ENCODE measurements at places on chromosomes 2 and 18.

GRCh38 chr2:2146969-2147900 lies 183.8 kb downstream of the MYT1L start:
- DNase-seq, result no peak

DNA sequence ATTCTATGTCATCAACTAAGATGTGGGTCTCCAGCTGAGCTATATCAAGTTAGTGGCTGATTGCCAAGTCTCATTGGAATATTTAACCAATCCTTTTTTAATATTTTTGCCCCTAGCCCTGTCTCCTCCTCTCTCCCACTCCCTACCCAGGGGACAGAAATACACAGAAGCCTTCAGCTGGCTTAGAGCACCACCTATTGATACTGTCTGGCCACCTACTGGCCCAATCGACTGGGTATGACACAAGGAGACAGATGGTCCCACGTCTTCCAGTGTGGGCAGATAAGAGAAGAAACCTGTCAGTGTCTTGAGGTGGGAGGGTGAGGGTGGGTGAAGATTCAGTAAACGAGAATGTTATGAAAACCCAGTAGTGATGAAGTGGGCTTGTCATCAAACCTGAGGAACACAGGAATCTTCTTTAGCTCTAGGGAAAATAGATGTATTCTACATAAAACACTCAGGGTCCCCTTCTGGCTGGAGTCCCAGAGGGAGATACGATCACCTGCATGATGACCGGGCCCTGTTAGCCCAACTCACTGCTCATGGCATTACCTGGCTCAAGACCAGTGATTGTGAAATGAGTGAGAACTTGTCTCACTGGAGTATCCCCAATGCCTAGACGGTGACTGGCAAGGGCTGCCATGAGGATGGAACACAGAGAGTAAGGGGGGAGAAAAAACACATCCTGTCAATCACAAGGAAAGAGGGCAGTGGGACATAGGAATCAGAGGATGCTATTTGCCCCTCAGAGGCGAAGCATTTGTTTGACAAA lies 26.7 kb downstream of the POLR1A start:
- DNase-seq, result no peak

DNA sequence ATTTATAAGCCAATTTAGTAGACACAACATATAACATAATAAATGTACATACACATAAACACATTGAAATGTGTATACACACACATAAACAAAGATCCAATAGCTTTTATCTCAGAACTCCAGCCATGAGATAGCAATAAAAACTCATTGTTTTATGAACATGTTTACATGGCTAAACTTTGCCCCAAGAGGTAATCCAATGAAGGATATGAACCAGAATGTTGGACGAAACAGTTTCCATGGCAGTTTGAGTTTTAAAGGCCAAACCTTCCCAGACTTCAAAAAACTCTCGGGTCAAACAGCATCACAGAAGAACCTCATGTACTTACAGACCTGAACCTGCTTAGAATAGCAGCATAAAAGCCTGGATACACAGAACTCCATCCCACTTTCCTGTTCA lies 97.2 kb upstream of the WDR75 start:
- DNase-seq, result no peak

GRCh38 chr2:138244501-138244925 lies 257.1 kb upstream of the SPOPL start:
- no peak for DNase-seq

- DNase-seq, result no peak
These were observed 162.1 kb upstream of the XIRP2 start for GRCh38 chr2:166725927-166726924.

DNA sequence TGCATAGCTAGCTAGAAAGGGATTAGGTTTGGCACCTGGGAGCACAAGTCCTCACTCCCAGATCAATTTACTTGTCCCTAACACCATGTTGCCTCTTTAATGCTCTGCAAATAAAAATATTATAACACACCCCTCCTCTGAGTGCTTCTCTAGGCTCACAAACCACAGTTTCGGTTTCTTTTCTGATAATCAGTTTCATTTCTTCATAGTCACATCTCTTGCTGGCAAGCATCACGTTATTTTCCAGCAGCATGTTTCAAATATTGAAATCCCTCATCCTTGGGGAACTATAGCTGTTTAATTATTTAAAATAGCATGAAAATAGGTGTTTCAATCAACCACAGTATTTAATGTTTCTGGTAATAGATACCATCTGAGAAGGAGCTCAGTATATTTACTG lies 13.9 kb upstream of the SMCHD1 start:
- DNase-seq, result no peak

- DNase-seq, result no peak
These were observed 137.0 kb downstream of the NCKAP5 start for GRCh38 chr2:133431289-133431688.

- DNase-seq, result no peak
These were observed 486.8 kb downstream of the PARD3B start for GRCh38 chr2:205032093-205032551.

DNA sequence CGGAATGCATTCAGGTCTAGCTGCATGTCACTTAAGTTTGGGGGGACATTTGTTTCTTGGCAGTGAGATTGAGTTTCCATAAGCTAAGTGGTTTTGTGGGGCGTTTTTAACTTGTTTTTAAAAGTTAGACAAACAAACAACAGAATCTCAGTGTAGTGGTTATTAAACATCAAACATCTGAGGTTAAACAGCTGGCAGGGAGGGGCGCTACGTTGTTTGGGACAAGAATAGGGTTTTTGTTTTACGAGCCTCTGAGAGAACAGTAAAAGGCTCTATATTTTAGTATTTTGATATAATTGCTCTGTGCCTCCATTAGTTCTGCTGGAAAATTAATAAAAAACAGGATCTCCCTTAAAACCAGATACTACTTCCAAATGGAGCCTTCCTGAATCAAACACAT lies 41.6 kb upstream of the TMEM177 start:
- DNase-seq, result no peak

- DNase-seq, result no peak
These were observed 392.3 kb upstream of the ZEB2 start for GRCh38 chr2:144912206-144912605.

DNA sequence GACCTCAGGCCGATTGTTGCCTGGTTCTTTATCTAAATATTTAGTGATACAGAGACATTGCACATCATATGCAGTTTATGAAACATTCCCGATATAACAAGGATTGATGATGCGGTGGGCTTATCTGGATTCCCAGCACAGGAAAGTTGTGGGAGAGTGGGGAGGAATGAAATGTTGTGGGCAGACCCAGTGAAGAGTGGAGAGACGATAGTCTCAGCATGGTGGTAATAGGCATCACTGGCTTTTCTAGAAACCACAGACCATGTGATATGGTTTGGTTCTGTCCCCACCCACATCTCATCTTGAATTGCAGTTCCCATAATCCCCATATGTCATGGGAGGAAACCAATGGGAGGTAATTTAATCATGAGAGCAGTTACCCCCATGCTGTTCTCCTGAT lies 34.8 kb upstream of the RND3 start:
- no peak for DNase-seq

DNA sequence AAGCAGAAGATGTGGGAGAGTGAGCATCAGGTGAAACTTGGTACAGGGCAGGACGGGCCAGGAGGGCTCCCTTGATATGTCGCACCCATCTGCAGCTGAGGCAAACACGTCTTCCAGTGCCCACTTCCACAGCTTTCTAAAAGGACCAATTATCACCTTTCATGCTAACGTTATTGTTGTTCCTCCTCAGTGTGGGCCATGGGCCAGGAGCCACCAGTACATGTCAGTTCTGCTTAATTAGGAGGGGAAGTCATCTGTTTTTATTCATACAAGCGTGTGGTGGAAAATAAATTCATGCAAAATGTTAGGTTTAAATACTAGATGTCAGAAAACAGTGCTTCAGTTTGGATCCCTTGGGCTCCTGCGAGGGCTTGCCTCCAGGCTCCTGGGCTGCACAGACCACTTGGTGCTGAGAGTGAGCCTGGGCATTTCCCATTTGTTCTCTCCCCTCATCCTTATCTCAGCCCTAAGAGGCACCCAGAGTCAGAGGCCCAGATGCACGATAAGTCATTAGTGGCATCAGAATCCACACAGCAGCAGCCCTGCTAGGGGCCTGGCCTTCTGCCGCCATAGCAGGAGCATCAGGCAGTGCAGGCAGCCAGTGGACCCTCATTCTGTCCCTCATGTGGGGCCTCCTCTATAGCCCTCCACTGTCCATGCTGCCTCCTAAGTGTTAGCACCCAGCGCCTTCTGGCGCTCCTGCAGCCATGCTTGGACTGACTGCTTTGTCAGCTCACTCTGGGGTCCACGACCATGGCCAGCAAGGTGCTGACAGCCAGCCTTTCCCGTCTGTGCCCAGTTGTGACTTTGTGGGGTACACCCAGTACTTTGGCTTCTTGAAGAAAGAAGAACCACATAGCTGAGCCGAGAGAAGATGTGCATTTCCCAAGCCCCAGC lies 539.8 kb upstream of the RAB6C start:
- no peak for DNase-seq

DNA sequence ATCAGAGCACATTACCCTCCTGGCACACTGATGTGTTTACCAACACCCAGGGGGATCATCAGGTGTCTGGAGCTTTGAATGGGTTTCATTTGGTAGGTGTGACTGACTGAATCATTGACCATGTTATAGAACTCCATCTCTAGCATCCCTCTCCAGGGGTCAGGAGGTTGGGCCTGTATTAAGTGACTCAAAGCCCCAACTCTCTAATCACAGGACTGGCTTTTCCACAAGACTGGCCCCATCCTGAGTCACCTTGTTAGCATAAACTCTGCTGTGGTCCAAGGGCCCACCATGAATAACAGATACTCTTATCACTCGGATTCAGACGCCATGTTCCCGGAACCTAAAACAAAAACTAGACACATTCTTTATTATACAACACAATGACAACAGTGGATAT lies 125.9 kb upstream of the NDUFV2 start:
- no peak for DNase-seq

DNA sequence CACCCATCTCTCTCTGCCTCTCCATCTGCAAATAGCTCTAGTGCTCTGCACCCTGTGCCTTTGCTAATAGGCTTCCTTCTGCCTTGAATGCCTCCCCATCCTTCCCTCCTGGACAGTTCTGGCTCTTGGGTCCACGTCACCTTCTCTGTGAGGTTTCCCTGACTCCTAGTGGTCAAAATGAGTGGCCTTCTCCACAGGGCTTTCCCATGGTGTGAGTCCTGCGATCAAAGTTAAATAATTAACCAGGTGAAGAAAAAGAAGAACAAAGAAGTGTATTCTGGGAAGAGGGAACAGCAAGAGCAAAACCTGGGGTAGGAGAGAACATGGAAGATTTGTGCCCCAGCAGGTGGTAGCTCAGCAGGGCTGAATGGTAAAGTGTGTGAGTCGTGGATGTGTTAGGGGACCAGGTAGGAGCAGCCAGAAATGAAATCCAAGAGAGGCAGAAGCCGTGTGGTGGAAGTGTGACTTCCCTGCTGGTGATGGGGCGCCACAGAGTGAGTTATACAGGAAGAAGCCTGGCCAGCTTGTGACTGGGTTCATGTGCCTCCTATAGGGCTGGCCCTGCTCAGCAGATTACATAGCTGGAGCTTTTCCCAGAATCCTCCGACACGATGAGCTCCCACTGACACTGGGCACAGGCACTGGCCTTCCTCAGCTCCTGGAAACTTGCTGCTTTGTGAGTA lies 93.8 kb upstream of the LDAH start:
- no peak for DNase-seq

- no peak for DNase-seq
These were observed 294.8 kb upstream of the NRP2 start for GRCh38 chr2:205387350-205388055.

- DNase-seq, result no peak
These were observed 59.2 kb downstream of the PIEZO2 start for GRCh38 chr18:11089931-11090715.

- no peak for DNase-seq
These were observed 138.0 kb upstream of the GLI2 start for GRCh38 chr2:120597595-120598193.

DNA sequence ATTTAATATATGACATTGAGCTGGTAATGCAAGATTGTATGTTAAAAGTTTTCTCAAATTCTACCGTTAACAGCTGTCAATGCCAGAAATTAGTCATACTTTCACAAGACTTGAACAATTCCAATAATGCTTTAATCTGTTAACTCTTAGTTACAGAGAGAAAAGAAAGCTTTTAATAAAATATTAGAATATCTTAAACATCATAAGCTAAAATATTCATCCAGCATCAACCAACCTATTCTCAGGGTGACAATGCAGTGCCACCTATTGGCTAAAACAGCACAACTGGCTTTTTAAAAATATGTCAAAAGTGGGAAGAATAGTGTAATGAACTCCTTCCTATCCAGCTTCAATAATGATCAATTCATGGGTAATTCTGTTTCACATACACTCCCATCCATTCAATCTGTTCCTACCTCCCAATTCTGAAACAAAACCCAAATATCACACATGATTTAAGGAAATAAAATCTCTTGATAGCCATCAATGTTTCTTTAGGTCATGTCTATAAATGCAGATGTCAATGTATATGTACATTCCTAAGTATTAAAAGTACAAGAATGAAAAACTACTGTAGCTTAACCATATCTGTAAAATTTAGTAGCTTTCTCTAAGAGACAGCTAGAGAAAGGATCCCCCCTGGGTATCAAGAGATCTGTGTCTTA lies 79.8 kb upstream of the CCDC141 start:
- no peak for DNase-seq

DNA sequence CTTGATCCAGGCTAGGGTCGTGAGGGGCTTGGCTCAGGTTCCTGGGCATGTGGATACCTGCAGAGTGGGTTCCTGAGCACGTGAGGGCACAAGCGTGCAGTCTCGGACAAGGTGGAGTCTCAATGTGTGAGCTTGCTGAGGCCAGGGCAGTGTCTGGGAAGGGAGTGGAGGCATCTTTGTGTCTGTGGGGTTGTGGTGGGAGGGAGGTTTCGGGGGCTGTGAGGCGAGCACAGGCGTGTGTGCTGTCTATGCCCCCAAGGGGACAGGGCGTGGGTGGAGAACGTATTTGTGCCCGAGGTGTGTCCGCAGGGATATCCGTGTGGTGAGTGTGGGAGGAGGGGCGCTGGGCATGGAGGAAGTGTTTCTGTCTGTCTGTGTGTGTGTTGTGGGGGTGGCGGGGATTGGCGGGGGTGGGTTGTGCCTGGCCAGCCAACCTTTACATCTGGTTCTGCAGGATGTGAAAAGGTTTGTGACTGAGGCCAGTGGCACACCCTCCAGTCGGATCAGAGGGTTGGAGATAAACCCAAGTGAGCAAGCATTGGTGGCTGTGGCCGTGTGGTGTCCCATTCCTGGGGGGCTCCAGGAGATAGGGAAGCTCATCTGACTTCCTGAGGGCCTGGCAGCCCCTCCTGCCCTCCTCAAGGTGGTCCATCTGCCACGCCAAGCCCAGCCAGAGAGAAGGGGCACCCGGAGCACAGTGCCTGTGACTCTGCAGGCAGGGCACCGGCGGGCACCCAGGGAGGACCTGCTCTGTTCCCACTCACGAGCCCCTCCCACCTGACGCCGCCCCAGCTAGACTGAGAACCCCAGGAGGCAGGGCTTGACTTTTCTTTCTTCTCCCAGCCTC lies 57.1 kb downstream of the ZFP36L2 start:
- DNase-seq, result no peak

- DNase-seq, result no peak
These were observed 75.4 kb downstream of the VRK2 start for GRCh38 chr2:58122040-58122439.

DNA sequence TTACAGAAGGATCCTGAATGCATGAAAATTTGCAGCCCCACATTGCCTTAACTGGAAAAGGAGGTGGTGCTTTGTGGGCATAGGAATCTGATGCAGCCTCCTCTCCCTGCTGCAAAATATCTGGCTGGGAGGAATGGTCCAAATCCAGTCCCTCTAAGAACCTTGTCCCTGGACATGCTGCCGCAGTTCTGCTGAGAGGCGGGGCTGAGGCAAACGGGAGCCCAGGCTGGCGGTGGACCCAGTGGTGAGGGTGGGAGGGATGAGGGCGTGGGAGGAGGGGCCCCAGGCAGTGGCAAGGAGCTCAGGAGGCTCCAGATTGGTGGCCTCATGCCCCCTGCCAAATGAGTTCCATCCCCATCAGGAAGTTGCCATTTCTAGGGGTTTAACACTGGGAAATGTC lies 36.2 kb downstream of the ZAP70 start:
- DNase-seq, result no peak

All from cortex of kidney (tissue), 1 donor.